ENCODE measurements at places on chromosomes 5 and 9.

DNA sequence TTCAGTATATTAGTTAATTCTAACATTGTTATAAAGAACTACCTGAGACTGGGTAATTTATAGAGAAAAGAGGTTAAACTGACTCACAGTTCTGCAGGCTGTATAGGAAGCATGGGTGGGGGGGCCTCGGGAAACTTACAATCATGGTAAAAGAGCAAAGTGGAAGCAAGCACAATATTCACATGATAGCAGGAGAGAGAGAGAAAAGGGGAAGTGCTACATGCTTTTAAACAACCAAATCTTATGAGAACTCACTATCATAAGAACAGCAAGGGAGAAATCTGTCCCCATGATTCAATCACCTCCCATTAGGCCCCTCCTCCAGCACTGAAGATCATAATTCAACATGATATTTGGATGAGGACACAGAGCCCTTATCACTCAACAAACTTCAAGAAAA, 324.9 kb downstream of the ZNF608 start:
- H3K4me3 ChIP-seq: no peak overlapping the region
- H3K36me3 ChIP-seq: no peaks in the 10 kb centered on the region
- no peak for DNase-seq
- no peak overlapping the region for H3K27ac ChIP-seq
- H3K4me1 ChIP-seq: no peaks in the 10 kb centered on the region
- no peaks in the 10 kb centered on the region for H3K27me3 ChIP-seq

DNA sequence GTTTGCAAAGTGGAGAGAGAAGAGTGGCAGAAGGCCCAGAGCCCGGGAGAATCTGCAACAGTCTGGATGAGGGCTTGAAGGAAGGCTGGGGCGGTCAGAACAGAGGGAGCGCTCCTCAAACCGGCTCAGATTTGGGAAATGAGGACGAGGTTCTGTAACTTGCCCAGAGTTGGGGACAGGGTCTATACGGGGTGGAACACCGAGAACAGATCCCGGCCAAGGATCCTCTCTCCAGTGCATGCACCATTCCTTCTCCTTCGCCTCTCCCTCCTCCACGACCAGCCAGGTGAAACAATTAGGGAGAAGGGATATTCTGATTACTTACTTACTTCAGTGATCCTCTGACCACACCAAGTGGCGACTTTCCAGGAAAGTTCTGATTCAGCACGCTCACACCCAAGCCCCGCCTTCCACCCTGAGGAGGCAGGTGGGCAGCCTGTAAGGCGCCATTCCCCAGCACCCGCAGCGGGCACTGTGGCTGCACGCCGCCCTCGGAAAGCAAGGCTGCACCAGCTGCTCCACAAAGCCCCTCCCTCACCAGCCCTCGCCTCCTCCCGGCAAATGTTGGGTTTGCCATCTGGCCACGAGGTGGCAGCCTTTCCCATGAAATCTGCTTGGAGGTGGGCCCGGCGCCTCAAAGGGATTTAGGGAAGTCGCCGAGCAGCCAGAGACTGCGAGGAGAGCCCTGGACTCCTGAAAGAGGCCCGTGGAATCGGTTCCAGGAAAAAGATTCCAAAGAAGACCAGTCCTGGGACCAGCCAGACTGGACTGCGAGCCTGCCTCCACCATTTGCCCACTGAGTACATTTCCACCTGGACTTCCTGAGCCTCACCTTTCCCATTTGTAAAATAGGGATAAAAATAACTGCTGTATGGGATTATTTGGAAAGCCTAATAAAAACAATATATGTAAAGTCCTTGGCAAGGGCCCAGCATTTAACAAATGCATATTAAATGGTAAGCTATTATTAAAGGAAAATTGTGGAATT, 22.2 kb upstream of the WWC1 start:
- no peaks in the 10 kb centered on the region for H3K36me3 ChIP-seq
- H3K4me3 ChIP-seq: peak overlapping the region; percentile 30
- peak; percentile 83 for DNase-seq
- H3K27me3 ChIP-seq: no peaks in the 10 kb centered on the region
- H3K4me1 ChIP-seq: peaks cover 13% of the 10 kb centered on the region

- no peaks in the 10 kb centered on the region for H3K27me3 ChIP-seq
- H3K27ac ChIP-seq: no peak overlapping the region
- H3K4me1 ChIP-seq: no peaks in the 10 kb centered on the region
- H3K36me3 ChIP-seq: peaks cover 40% of the 10 kb centered on the region
- no peak for DNase-seq
These were observed 29.5 kb downstream of the GOLPH3 start for GRCh38 chr5:32144378-32145207.

DNA sequence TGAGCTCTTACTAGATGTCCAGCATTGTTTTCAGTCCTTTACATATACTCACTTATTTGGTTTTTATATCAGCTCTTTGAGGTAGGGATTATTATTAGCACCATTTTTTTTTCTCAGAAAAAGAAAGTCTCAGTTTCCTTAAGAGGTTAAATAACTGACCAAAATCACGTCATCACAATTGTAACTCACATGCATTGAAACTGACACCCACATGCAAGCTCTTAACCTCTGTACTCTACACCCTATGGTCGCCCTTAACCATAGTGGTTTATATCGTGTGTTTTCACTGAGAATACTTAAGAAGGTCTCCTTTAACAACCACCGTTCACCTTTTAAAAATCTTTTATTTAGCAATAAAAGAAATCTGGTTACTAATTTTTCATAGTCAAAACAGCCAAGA, 61.0 kb downstream of the PRDM6 start:
- no peak for DNase-seq
- no peak overlapping the region for H3K4me3 ChIP-seq
- peaks cover 5% of the 10 kb centered on the region for H3K27me3 ChIP-seq
- no peak overlapping the region for H3K27ac ChIP-seq

GRCh38 chr9:98206754-98207153, 14.3 kb upstream of the CORO2A start:
- H3K4me3 ChIP-seq: no peak overlapping the region
- DNase-seq: no peak
- no peak overlapping the region for H3K27ac ChIP-seq
- H3K36me3 ChIP-seq: peaks cover 56% of the 10 kb centered on the region
- H3K27me3 ChIP-seq: no peaks in the 10 kb centered on the region

DNA sequence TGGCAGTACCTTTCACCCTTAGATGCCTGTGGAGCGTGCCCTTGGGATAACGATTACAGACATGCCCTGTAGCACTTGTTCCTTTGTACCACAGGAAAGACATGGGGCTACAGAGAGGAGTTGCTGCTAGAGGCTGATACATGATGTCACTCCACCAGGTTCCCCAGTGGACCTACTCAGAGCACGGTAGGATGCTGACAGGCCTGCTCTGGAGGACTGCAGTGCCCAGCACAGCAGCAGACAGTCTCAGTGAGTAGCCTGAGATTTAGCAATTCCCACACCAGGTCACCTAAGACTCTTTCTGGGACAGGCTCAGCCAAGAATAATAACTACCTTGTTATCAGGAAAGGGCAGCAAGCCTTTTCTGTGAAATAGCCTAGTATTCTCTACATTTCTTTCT, 28.8 kb downstream of the PDE4D start:
- H3K36me3 ChIP-seq: no peaks in the 10 kb centered on the region
- H3K4me3 ChIP-seq: no peak overlapping the region
- H3K27me3 ChIP-seq: no peaks in the 10 kb centered on the region
- H3K27ac ChIP-seq: no peak overlapping the region
- H3K4me1 ChIP-seq: no peaks in the 10 kb centered on the region

GRCh38 chr5:159274676-159275075, 11.6 kb downstream of the UBLCP1 start:
- H3K36me3 ChIP-seq: peaks cover 35% of the 10 kb centered on the region
- no peaks in the 10 kb centered on the region for H3K4me1 ChIP-seq
- no peaks in the 10 kb centered on the region for H3K27me3 ChIP-seq
- DNase-seq: no peak

GRCh38 chr5:162842727-162843126, 594.7 kb upstream of the CCNG1 start:
- H3K4me1 ChIP-seq: no peaks in the 10 kb centered on the region
- no peaks in the 10 kb centered on the region for H3K36me3 ChIP-seq
- H3K4me3 ChIP-seq: no peak overlapping the region
- H3K27ac ChIP-seq: no peak overlapping the region
- DNase-seq: no peak
- no peaks in the 10 kb centered on the region for H3K27me3 ChIP-seq

DNA sequence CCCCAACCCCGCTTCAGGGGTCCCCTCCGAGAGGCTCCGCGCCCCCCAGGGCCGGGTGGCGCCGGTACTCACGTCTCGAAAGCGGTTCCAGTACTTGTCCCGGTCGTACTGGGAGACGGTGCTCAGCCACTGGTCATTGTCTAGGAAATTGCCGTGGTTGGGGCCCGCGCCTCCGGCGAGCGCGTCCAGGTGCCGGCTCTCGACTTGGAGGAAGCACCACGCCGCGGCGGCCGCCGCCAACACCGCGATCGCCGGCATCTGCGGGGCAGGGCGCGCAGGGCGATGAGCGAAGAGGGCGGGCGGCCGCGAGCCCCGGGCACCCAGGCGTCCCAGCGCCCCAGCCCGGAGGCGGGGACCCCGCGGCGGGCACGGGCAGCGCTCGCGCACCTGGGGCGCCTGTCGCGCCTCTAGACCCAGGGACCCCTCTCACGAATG, 808 bp downstream of the SPOCK1 start:
- peaks cover 33% of the 10 kb centered on the region for H3K27me3 ChIP-seq
- no peaks in the 10 kb centered on the region for H3K4me1 ChIP-seq
- no peak overlapping the region for H3K27ac ChIP-seq
- peak; percentile 13 for DNase-seq
- no peaks in the 10 kb centered on the region for H3K36me3 ChIP-seq
- H3K4me3 ChIP-seq: peak overlapping the region; percentile 16

- no peak overlapping the region for H3K27ac ChIP-seq
- H3K27me3 ChIP-seq: no peaks in the 10 kb centered on the region
- no peaks in the 10 kb centered on the region for H3K36me3 ChIP-seq
- DNase-seq: no peak
These were observed 48.2 kb upstream of the NEURL1B start for GRCh38 chr5:172592881-172593280.

DNA sequence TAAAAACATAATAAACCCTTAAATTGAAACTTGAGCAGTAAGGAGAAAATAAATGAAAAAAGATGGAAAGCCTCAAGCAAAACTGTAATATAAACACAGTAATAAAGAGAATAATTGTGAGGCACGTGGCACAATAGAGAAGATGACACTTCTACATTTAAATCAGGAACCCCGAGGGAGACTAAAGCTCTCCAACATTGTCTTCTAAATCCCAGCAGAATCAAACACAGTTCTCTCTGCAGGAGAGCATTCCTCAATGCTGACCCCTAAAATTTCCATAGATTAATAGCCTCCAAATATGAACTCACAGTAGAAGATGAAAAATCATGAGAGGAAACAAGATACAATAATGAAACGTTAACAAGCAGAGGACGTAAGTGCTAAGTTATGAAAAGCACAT, 721.2 kb upstream of the COX7C start:
- no peak overlapping the region for H3K4me3 ChIP-seq
- no peaks in the 10 kb centered on the region for H3K36me3 ChIP-seq
- H3K4me1 ChIP-seq: no peaks in the 10 kb centered on the region
- H3K27ac ChIP-seq: no peak overlapping the region
- DNase-seq: no peak

DNA sequence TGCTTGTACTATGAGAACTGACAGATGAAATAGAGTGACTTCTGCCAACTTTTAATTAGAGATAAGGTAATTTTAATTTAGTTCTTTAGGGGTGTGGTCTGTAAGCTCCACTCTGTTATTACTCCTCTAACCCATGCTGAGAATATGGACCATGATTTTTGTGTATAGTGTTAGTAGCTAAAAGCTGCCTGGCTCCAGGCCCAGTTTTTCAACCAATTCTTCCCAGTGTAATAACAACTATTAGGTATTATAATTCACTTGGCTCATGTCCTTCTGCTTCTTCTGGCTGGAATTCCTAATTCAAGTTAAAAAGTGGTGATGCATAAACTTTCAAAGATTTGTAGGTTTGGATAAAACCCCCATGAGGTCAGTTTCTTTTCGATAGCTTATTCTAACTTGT, 216.3 kb downstream of the ISL1 start:
- H3K27ac ChIP-seq: no peak overlapping the region
- no peaks in the 10 kb centered on the region for H3K4me1 ChIP-seq
- H3K4me3 ChIP-seq: no peak overlapping the region
- no peaks in the 10 kb centered on the region for H3K36me3 ChIP-seq
- no peak for DNase-seq

DNA sequence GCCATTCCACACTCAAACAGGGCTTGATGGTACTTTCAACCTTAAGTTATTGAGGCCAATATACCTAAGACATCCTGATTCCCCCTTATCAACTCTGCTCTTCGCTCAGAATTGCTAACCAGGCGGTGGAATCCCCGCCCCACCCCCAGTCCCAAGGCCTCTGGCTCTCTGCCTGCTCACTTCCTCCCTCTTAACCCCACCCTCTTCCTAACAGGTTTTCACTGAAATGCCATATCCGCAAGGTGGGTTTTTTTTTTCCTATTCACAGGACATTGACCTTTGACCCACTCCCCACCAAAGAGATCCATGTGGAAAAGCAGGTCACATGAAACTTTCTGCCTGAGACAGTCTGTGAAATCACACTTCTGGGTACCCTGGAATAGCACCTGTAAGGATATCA, 66.6 kb upstream of the IFNK start:
- DNase-seq: peak; percentile 92
- peaks cover 20% of the 10 kb centered on the region for H3K36me3 ChIP-seq
- H3K4me1 ChIP-seq: peaks cover 49% of the 10 kb centered on the region

DNA sequence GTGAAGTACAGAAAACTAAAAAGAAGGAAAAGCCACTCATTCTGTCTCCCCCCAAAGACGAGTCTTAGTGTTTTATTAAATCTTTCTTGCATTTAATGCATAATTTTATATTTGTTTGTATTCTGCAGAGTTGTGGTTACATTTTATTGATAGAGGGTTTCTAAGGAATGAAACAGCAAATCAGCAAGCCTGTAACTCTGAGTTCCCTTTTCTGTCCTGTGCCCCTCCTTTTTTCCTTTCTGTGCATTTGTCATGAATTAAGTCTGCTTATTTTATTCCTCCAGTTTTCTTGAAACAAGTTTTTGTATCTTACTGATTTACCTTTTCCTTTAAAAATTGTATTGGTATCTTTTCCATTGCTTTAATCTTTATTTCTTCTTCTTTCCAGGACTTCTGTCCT, 132.8 kb downstream of the MUSK start:
- no peaks in the 10 kb centered on the region for H3K36me3 ChIP-seq
- H3K27me3 ChIP-seq: no peaks in the 10 kb centered on the region
- H3K4me1 ChIP-seq: no peaks in the 10 kb centered on the region
- no peak overlapping the region for H3K4me3 ChIP-seq
- no peak overlapping the region for H3K27ac ChIP-seq
- DNase-seq: no peak

GRCh38 chr9:134051319-134051718, 16.5 kb downstream of the BRD3 start:
- H3K4me3 ChIP-seq: no peak overlapping the region
- H3K36me3 ChIP-seq: peaks cover 67% of the 10 kb centered on the region
- DNase-seq: peak; percentile 79
- H3K27me3 ChIP-seq: no peaks in the 10 kb centered on the region

DNA sequence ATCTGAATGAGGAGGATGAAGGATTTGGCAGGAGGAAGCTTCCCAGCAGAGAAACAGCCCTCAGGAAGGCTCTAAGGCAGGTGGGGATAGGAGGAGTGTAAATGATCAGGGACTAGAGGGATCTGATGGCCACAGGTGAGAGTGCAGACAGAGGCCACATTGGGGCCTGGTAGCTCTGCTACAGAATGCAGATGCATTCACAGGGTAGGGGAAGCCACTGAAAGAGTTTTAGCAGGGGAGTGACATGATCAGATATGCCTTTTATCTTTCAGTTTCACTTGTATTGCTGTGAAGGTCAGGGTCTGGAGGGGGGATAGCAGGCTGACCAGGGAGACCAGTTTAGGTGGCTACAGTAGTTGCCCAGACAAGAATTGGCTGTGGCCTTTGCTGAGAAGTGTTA, 3.0 kb downstream of the TXNDC15 start:
- H3K4me1 ChIP-seq: peaks cover 9% of the 10 kb centered on the region
- no peak overlapping the region for H3K4me3 ChIP-seq
- peaks cover 6% of the 10 kb centered on the region for H3K36me3 ChIP-seq

All from large intestine (tissue), 12 donors.